ENCODE measurements at places on chromosomes 3 and 15.

GRCh38 chr3:79172241-79172640 is 595.6 kb downstream of the ROBO1 start:
- no peak for DNase-seq

- no peak for DNase-seq
Observed at GRCh38 chr3:41362638-41363559, 163.6 kb downstream of the CTNNB1 start.

GRCh38 chr15:101188637-101189408 is 63.0 kb downstream of the CHSY1 start:
- DNase-seq: no peak

GRCh38 chr3:161389445-161390035 is 18.2 kb upstream of the SPTSSB start:
- DNase-seq: no peak

DNA sequence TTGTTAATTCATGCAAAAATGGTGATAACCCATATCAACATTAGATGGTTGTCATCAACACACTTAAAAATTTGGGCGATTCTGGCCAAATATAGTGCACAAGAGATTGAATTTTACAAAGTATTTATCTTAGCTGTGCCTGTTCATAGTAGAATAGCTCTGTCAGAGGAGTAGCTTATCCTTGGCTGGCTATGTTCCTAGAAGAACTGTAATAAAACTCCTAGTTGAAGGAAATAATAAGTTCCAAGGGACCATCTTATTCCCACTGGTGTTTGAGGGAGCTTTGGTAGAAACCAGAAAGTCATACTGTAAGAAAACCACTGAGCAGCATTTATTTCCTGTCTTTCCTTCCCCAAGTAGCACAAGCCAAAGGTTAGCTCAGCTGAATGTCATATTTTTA is 201.8 kb downstream of the GRM7 start:
- no peak for DNase-seq

- DNase-seq: no peak
Observed at GRCh38 chr3:21377071-21377769, 373.8 kb downstream of the ZNF385D start.

DNA sequence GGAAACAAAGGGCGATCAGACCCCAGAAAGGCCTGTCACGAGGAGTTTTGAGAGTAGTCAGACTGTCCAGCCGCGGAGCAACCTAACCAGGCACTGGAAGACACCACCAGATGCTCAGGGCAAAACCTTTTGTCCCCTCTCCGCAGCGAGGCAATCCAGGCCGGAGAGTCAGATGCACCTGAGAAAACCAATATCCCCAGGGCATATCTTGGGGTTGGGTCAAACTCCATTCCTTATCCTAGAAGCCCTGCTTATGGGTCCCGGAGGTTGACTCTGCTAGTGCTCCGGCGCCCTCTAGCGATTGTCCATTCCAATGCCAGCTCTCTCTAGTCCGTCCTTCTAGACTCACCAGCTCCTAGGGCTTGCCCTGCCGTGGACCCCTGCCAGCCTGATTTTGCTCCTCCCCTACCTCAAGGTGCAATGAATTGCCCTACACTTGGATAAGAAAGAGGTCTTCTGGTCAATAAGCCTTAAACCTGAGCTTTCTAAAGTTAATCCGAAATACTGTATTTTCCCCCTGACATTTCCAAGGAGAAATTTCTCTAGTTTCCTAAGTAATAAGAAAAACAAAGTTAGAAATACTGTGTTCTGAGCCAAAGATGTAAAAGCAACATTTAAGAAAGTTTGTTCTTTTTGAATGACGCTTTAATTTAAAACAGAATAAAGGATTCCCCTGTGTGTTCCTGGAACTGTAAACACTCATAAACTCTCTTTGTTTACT is 5.5 kb downstream of the CPNE4 start:
- DNase-seq: peak; percentile 27

GRCh38 chr15:29220852-29221251 is 48.8 kb downstream of the NSMCE3 start:
- no peak for DNase-seq

DNA sequence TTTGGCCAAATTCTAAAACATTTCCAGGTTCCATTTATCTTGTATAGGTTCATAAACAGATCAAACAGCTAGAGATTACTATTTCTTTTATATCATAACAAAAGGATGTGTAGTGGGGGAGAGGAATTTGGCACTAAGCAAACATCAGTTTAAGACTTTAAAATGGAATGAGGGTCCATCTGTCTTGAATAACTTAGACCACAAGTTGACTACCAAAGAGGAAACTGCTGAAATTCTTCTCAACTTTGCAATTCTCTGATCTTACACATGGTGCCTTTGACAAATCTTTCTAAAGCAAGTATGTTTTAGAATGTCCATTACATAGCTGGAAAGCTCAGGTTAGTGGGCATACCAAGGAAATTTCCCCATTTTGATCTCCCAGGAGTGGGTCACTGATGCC is 140.5 kb upstream of the ADAMTS9 start:
- no peak for DNase-seq

DNA sequence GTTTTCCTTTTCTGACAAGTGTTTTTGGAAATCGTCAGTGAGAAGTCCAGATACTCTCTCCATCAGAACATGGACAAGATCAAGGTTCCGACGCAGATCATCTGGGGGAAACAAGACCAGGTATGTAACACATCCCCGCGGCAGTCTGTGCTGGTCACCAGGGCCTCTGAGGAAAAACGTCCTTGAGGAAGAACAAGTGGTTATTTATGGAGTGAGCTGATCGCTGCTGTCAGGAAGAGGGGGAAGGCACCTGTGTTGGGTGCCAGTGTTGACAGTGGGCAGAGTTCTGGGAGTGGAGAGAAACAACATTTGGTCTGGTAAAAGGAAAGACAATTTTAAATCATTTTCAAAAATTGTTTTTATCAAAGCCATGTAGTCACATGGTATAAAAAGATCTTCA is 20.7 kb upstream of the RPP14 start:
- no peak for DNase-seq

GRCh38 chr3:28980631-28981030 is 300.2 kb upstream of the RBMS3 start:
- DNase-seq: no peak

DNA sequence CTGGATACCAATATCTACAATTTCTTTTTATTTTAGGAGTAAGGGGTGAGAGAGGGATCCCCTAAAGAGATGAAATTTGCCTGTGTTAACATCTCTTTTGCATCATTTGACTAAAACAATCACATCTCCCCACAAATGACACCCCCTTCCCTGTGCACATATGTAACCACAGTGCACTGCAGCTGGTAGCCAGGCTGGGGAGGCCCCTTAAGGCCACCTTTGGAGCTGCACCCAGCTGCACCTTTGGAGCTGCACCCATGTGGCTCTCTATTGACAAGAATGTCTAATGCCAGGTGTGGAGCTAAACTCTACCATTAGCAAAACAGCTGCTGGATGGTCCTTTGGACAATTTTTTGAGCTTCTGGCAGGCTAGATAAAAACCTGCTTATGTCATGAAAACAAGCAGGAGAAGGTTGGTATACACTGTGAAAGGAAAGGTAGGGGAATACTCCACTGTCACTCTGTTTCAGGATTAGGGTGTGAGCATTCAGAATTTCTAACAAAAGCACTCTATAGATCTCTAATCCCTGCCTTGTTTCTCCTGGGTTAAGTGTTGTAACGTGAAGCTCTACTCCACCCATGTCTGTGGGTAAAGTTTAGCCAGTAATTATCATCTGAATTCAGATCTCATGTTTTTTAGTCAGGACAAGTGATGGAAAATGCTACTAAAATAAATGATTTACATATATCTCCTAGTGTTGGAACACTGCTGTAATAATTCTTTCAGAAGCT is 52.1 kb downstream of the TFG start:
- DNase-seq: peak; percentile 4

DNA sequence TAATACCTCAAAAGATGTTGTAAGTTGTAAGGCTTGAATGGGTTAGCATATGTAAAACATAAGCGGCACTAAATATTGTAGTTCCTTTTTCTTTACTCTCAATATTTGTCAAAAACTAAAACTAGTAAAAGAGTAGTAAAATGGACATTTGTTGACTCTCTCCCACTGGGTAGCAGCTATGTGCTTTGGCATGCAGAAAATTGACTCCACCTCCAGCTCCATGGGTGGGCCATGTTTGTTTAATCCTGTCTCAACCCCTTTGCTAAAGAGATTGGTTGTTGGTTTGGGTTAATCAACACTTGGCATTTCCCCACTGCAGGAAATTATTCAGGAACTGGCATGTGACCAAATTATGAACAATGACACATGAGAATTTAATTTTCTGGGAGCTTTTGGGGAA is 114.8 kb downstream of the EOMES start:
- DNase-seq: no peak

DNA sequence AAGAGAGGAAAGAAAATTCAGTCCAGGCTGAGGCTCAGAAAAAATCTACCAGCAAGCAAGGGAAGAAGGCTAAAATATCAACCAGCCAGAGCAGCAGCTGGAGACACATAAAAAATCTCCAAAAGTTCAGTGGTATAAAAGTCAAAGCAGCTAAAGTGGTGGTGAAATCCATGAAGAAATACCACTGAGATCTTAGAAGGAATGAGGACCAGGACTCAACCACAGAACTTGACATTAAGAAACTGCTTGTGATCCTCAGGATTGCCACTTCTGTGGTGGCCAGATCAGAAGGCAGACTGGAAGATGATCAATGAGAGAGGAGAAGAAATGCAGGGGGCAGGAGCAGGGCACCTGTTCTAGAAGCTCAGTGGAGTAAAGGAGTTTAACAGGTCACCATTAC is 22.5 kb downstream of the CNTN3 start:
- no peak for DNase-seq

DNA sequence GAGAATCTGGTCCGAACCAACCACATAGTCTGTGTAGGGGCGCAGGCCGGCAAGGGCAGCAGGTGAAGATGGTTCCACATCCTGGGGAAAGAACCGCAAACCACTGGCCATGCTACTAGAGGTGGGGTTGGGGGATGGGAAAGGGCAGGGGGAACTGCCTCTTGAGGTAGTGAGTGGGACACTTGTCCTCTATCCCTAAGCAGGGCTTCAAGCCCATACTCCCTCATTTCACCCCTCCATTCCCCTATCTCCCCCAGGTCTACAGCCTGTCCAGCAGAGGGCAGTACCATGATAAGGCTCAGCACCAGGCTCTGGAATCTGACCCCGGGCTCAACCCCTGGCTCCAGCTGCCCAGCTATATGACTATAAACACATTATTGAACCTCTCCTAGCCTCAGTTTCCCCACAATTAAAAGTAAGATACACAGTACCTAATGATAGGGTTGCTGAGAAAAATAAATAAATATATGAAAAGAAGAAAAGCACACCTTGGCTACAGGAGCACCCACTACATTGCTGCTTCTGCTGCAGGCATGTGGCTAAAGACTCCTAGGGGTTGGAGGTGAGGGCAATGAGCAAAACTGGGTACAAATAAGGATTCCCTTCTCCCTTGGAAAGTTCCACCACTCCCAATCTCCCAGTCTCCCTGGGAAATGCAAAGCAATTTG is 6.3 kb downstream of the GORASP1 start:
- DNase-seq: peak; percentile 58

- DNase-seq: peak; percentile 16
Observed at GRCh38 chr3:119582178-119582577, 2.9 kb downstream of the ADPRH start.

DNA sequence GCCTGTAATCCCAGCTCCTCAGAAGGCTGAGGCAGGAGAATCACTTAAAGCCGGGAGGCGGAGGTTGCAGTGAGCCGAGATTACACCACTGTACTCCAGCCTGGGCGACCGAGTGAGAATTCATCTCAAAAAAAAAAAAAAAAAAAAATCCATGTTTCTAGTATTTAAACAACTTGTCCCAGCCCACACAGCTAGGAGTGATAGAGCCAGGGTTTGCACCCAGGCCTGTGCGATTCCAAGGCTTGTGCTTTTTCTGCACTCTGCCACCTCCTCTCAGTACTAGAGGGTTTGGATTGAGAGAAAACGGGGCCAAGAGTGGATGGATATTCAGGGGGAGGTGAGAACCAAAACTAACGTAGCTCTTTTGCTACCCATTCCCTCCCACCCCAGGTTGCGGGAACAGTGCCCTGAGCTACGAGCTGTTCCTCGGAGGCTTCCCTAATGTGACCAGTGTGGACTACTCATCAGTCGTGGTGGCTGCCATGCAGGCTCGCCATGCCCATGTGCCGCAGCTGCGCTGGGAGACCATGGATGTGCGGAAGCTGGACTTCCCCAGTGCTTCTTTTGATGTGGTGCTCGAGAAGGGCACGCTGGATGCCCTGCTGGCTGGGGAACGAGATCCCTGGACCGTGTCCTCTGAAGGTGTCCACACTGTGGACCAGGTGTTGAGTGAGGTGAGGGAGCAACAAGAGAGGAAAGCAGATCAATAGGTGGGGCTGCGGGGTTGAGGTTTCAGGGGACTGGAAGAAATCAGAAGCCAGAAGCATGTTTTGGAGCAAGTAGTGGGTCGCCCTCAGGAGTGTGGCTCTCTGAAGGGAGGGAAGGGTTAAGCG is 4.1 kb downstream of the CAMK2N2 start:
- DNase-seq: no peak

GRCh38 chr3:5019411-5020241 is 40.4 kb downstream of the BHLHE40 start:
- DNase-seq: peak; percentile 89

All from CD4-positive, alpha-beta T cell treated with Interleukin-15 for 4 hours (primary cell).